ENCODE measurements at places on chromosomes 5 and 9.

DNA sequence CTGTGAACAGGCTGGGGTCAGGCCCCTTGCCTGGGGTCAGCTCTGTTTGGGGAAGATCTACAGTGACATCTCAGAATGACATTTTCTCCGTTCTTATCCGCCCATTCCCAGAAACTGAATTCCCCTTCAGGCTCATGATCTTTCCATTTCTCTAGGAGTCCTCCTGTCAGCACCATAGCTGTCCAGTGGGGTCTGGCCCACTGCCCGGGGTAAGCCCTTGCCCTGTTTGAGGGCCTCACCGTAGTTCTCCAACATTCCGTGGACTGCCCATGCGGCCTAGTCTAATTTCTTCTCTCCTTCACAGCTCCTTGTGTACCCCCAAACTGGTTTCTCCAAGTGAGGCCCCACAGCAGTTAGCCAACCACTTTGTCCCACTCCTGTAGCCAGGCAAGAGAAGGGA is 68.4 kb downstream of the ENTREP1 start:
- no peak for DNase-seq

- DNase-seq: no peak
Measured at GRCh38 chr9:124741149-124741548, 30.0 kb downstream of the NR6A1 start.

DNA sequence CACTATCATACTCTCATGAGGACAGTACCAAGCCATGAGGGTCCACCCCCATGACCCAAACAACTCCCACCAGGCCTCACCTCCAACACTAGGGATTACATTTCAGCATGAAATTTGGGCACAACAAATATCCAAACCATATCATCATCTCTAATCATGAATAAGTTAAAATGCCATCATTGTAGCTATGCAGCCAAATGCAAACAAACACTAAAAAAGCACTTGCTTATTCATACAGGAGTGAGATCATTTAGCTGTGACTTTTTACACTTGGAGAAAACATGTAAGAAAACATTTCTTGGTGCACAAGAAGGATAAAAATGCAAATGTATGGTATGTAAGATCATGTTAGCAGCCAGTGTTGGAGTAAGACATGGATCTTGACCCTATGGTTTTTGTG is 24.2 kb downstream of the BAAT start:
- no peak for DNase-seq

GRCh38 chr5:34464829-34465228 is 191.3 kb upstream of the RAI14 start:
- no peak for DNase-seq

DNA sequence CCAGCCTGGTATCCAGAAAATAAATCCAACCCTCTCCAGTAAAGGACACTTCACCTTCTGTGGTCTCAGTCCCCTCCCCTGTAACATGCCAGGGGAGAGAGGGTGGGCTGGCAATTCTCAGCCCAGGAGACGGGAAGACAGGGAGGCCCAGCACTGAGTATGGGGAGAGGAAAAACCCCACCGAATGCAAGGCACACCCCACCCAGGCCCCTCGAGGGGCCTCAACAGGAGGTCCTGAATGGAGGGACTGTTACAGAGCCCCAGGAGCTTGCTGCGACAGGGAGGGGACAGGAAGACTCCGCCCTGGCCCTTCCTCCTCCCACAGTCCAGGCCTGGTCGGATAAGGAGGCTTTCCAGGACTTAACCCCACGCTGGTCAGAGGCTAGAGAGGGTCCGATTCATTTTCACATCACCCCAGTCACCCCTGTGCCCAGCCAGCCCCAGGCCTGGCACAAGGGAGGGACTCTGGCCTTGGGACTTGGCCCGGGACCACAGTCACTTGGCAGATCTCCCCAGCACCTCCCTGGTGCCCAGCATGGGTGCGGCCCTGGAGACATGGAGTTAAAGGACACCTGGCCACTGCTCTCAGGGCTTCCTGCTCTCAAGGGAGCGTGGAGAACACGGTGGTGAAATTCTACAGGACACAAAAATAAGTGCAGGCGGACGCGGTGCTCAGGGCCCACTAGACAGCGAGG is 44.9 kb upstream of the STXBP1 start:
- DNase-seq: no peak

GRCh38 chr5:143402017-143402552 is 1.4 kb downstream of the NR3C1 start:
- DNase-seq: no peak

- DNase-seq: no peak
Measured at GRCh38 chr5:163913548-163913947, 408.1 kb downstream of the MAT2B start.

GRCh38 chr5:35860686-35861085 is 4.0 kb downstream of the IL7R start:
- no peak for DNase-seq

DNA sequence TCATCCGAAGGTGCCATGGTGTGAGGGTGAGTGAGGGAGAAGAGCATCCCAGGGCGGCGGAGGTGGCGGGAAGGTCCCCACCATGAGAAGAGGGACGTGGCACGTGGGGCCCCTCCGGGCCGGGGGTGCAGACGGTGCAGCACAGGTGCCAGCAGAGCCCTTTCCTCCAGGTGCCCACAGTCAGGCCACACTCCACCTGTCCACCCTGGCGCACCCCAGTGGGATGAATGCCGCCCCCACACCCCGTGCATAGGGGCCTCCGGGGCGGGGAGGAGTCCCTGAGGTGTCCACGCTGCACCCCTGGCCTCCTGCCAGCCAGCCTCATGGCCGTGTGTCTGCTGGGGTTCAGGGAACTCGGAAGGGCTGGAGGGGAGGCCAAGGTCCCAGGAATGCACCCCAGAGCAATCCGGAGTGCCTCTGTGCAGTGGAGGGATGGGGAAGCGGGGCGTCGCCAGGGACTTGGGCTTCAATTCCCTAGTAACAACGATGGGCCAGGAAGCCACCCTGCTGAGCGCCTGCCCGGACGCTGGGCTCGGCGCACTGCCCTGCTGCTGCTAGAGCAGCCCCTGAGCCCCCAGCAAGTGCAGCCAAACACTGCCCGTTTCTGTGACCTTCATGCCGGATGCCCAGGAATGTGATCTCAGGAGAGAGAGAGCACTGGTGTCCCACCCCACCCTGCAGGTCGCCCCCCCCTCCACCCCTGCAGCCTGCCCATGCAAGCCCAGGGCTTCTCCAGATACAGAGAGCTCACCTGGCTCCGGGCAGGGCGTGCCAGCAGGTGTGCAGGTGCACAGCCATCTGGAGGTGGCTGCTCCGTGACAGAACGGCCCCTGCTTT is 8.8 kb upstream of the NACC2 start:
- no peak for DNase-seq

DNA sequence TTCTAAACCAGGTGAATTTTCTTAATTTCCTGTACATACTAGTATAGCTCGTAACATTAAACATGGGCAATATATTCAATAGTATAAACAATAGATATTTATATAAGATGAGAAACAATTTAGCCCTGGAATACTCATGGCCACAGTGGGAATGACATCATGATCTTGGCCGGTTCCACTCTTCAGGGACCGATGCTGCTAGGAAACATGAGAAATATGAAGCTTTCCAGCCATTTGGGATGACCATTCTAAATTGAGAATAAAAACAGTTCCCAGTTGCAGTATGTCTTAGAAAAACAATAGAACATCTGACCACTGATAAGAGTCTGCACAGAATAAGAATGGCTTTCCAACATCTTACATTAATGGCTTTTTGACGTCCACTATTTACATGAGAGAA is 33.3 kb upstream of the SLCO6A1 start:
- no peak for DNase-seq

GRCh38 chr5:178368274-178368673 is 135.7 kb upstream of the PHYKPL start:
- no peak for DNase-seq

DNA sequence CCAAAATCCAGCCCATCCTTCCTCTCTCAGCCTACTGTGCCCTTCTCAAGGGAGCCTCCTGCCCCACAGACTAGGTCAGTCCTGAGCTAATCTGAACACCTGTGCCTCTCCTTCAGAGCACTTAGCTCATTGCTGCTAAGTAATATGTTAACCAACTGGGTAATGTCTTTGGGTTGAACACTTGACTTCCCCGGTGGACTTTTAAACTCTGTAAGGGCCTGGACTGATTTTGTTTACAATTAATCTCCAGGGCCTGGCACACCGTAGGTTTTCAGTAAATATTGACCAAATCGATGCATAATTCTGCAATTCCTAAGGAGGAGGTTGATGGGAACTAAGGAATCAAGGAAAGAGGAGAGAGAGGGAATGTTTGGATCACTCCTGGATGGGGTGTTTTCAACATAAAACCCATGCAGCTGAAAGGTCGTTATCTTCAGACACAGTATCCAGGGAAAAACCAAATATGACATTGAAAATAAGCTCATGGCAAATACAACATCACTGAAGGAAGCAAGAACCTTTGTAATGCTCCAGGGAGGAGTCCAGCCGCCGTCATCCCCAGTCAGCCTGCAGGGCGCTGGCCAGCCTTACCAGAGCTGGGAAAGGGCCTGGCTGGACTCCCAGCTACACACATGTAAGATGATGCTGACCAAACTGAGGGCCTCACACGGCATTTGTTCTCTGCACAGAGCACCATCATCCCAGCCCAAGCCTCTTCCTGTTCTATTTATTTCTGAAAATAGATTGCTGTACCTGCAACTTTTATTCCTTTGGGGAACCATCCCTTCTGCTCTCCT is 166.3 kb downstream of the C5orf15 start:
- DNase-seq: no peak

DNA sequence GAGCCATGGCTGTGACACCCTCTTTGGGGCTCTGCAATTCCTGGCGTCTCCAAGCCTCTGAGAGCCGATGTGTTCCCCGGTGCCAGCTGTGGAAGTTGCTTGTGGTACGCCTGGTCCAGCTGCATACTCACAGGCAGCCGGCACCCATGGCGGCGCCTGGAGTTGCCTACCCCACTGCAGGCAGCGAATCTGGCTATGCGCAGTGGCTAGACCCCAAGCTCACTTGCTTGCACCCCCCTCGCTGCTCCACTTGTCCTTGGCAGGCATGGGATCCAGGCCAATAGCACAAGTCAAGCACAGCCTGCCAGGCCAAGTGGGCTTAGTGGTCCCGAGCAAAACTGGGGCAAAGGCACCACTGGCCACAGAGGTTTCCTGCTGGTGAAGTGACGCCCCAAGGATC is 24.7 kb upstream of the GABRA6 start:
- no peak for DNase-seq

- no peak for DNase-seq
Measured at GRCh38 chr9:36903541-36904435, 130.3 kb downstream of the PAX5 start.

DNA sequence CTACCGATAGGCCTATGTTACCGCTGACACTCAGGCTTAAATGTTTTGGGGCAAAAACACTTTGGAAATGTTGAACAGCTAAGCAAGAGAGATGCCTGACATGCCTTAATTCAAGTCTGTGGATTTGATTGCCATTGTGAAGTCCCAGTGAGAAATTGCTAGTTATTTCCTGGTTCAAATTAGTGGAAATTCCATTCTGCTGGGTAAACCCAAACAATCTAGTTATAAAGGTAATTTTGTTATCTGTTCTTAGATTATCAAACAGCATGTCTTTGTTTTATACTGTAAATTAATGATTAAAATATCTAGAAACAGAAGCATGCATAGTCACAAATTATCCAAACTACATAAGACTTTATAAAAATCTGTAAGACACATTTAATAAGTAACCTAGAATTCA is 96.6 kb downstream of the PJA2 start:
- no peak for DNase-seq

Measured in T-helper 17 cell (primary cell).